Astrocyte (in vitro differentiated cells and primary cell): ENCODE measurements at places on chromosomes 6 and 20. TPM values are rescaled to one million over a fixed set of nuclear protein-coding genes. Genes with fewer than 3 reads are reported as not detected.

- no peak for DNase-seq
These were observed 112.6 kb downstream of the FRK start for GRCh38 chr6:115947966-115948541.

GRCh38 chr6:40286721-40287120, 300.4 kb downstream of the LRFN2 start:
- DNase-seq, result no peak

GRCh38 chr6:111644893-111645430, 39.3 kb upstream of the TRAF3IP2 start:
- no peak for DNase-seq

DNA sequence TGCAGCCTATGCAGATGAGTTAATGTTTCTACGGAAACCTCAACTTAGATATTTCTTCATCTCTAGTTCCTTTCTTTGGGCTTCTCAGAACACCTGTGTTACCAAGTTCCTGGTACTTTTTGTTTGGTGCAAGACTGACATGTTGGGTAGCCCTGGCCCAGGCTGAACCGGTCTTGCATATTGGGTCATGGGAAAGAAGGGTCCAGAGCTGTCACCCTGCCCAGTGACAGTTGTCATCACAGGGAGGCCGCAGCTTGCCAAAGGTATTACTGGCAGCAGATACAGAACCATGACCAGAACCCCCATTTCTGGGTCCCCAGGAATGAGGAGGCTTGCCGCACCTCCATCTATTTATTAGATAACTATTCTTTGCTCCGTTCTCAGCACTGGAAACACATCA, 40.2 kb downstream of the PDYN start:
- no peak for DNase-seq

DNA sequence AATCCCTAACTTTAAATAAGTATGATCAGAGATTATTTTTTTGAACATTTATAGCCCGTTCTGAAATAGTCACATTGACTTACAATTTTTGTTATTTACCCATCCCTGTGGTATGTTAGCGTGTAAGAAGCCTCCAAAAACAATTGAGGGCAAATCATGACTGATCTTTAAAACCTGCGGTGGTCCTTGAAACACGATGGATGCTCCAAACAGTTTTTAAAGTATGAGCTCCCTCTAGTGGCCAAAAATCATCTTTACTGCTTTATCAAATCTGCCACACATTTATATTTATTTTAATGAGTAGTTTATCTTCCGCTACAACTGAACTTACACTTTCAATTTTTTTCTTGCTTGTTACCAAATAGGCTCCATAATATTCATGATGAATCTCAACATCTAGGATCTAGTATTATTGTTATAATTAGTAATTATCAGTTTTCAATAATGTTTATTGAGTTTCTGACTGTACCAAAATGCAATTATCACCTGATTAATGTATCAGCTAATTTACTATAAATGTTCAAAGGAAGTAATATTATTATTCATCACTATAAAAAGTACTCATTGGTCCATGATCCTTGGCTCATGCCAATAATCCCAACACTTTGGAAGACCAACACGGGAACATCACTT, 52.2 kb downstream of the MARCKS start:
- peak; percentile 65 for DNase-seq

DNA sequence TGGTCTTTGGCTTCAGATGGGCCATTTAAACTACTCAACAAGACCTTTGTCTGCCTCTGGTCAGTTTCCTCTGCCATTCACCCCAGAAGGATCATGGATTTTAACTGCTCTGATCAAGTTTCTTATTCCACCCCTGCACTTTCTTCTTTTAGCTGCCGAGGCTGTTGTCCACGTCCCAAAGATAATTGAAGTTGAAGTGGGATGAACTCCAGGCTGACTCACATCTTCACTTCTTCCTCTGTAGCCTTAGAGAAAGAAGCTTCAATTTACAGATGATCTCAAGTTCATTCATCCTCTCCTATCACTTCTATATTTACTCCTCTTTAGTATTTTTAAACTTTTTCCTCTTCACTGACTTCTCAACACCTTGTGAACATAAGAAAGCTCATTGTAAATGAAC, 651.6 kb downstream of the UTRN start:
- DNase-seq, result peak; percentile 41

- no peak for DNase-seq
These were observed 1073.0 kb upstream of the MAP3K7 start for GRCh38 chr6:91659891-91660290.

GRCh38 chr20:40572251-40572650, 116.8 kb downstream of the MAFB start:
- no peak for DNase-seq

DNA sequence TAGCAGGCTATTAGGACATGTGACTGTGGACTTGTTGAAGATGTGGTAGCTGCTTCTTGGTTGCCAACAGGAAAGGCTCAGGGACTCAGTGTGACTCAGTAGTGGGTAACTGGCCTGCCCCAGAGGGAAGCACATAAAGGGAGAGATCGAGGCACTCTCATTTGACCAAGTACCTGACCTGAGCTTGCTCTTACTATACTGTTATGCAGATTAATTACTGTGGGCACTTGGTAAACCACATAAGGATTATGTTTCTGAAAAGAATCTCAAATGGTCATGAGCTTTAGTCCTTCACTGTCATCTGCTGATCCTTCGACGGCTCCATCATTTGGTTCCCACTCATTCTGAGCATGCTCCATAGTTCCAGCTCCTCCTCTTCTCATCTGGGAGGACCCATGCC, 48.2 kb upstream of the RPL7L1 start:
- peak; percentile 35 for DNase-seq

DNA sequence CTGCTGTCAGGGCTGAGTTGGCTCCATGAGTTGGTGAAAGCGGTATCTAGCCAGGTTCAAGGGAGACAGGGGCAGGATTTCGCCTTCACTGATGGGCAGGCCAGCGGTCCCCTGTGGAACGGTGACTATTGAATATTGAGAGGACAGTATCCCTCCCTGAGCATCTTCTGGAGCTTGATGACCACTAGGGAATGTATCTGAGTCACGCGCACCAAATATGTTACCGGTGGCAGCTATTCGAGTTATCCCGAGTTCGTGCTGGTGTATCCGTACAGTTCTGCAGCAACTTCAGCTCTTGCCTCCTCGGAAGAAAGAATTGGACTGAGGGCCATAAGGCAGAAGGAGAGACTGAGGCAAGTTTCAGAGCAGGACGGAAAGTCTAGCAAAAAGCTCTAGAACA, 24.8 kb downstream of the MTHFD1L start:
- DNase-seq, result no peak

KHDC1L gene
- not detected in 2 replicates for total RNA-seq

MOCS1 gene
- total RNA-seq, result 14.7 and 16.0 TPM in 2 replicates
